Activated CD8-positive, alpha-beta memory T cell treated with anti-CD3 and anti-CD28 coated beads for 4 hours (primary cell): ENCODE measurements at places on chromosomes 12 and 14.
A peak's percentile ranks its signal among the peaks of the same experiment; 100 is the strongest.

DNA sequence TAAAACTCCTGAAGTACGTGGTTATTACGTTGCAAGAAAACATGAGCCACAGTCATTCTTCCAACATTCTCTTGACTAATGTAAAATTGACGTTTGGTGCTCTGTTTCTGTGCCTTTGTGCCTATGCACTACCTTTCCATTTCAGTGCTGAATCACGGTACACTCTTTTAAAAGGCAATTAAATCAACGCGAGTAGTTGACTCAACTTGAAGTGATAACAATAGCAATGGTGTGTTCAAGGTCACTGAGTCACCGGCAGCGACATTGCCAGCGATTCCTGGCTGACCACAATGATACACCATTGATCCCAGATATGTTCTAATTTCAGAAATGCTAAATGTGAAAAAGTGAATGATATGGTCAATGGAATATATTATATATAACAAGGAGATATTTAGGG, 17.8 kb downstream of the AK7 start:
- DNase-seq, result no peak

DNA sequence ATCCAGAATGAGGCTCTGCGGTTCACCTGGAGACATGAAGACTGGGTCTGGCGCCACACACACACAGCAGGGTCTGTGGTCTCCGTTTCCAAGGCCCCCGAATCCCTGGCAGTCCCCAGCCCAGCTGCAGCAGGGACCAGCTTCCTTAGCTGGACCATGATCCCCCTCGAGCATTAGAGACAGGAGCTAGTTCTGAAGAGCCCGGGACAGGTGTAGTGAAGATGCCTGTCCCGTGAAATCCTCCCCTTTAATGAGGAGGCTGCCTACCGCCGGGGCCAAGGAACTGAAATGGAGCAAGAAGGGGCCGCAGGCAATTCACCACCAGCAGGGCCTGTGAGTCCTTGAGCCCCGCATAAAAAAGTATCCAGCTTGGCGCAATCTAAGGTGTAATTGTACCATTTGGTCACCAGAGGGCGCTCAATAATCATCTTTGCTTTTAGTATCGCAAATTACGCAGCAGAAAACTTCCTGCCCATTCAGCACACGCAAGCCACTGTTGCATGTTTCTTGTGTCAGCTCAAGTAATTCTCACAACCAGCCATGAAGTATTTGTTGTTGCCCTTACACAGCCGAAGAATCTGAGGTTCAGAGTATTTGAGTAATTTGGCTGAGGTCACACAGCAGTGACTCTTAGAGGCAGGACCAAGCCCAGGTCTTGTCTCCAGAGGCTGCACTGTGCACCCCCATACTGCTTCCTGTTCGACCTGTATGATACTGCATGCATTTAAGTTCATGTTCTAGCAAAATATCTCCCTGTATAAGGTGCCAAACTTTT, 54.3 kb upstream of the PPP2R5C start:
- DNase-seq, result peak; percentile 43

GRCh38 chr12:60106214-60106613, 510.4 kb downstream of the SLC16A7 start:
- no peak for DNase-seq

- DNase-seq, result no peak
These were observed 57.0 kb downstream of the NCOR2 start for GRCh38 chr12:124510301-124510970.

- DNase-seq, result no peak
These were observed 49.9 kb downstream of the SCARB1 start for GRCh38 chr12:124813782-124814181.

DNA sequence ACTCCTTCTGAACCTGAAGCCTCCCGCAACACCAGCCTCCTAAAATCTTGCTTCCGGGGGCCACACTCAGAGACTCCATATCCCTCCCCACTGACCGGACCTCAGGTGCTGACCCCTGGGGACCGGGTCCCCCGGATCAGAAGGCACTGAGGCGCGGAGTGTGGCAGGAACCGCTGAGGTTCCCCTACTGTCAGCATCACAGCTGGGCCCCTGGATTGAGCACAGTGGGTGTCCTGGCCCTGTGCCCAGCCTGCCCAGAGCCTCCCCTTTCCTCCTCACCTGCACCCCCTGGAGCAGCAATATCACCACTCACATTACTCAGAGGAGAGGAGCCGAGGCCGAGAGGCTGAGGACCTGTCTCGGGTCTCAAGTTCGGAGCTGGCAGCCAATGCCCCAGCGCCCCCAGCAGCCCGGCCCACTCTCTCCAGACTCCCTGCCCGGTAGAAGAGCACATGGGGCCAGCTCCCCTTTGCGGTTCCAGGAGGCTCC, 101.2 kb upstream of the EIF5 start:
- no peak for DNase-seq

DNA sequence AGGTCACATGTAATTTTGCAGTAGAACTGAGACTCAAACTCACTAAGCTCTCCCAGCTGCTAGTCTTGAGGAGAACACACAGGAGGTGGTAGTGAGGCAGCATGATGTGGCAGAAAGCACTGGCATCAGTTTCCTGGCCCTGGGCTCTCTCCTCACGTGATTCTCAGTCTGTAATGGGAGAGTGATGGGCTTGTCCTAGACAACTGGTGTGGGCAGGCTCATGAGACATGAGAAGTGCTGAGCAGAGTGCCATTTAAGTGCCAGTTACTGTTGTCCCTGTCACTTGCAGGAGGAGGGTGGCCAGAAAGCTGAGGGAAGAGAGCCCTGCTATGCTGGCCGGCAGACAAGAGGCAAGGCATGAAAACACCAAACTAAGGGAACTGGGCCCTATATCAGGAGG, 48.5 kb upstream of the OVCH1 start:
- no peak for DNase-seq

DNA sequence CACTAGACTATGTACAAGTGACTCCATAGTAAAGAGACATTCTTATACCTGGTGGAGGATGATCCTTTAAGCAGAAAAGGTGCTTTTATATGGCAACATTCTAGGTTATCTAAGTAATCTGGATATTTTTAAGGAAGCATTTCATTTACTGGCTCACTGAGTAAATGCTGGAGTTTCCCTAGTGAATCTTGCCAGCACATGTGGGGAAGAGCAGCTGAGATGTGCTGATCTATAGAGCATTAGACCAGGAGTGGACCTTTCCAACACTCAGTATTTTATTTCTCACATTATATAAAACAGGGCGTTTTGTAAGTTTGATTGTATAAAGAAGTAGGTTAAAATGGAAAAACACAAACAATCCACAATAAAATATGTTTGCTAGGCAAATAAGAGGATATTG, 478.5 kb downstream of the ATP23 start:
- DNase-seq, result no peak

DNA sequence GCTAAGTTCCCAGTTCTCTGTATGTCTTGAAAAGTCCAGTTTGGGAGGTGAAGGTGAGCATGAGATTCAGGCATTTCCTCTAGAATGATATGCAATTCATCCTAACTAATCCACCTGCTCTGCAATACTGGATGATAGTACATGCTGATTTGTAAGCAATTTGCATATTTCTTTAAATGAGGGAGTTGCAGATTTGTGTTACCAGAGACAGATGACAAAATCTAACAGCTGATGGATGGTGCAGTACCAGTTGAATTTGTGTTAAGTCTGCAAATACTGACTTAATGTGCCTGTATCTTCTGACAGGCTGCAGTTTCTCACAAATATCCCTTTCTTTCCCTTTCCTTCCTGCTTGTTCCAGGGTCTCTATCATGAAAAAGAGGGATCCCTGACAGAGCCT, 76.4 kb upstream of the MBIP start:
- DNase-seq, result no peak

GRCh38 chr14:103509864-103510723, 12.5 kb downstream of the CKB start:
- DNase-seq, result no peak

- DNase-seq, result no peak
These were observed 37.4 kb downstream of the SUSD6 start for GRCh38 chr14:69648480-69649451.

- DNase-seq, result no peak
These were observed 280.8 kb downstream of the ZFP36L1 start for GRCh38 chr14:68512088-68512487.

DNA sequence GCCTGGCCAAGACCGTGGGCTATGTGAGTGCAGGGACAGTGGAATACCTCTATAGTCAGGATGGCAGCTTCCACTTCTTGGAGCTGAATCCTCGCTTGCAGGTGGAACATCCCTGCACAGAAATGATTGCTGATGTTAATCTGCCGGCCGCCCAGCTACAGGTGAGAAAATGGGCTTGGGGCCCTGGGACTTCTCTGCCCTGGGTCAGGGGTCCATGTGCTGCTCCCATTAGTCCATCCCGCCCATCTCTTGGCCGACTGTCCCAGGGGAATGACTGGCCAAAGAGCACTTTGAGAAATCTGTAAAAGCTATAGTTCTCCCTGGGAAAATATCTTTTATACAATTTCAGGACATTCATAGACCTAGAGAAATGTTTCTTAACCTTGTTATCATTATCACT, 63.5 kb downstream of the ACACB start:
- no peak for DNase-seq

DNA sequence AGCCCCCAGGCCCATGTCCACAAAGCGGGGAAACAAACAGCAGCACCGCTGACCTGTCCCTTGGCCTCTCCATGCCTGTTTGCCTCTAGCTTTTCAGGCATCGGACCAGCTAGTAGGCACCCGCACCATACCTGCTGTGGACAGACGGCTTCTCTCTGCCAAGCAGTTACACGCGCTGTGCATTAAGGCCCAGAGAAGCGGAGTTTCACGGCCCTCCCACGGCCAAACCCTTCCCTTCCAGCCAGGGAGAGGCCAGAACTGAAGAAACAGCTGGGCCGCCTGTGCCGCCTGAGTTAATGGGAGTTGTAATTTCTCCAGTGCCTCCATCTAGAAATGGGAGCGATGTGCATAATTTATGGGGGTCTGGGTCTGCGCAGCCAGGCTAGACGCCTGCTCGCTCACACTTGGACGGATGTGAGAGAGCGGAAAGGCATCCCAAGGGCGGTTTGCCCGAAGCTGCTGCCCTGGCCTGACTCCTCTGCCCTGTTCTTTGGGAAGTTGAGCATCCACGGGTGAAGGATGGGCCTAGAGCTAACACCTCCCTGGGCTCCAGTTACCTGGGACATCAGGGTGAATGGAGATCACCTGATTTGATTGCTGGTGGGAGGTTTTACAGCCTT, 89.7 kb upstream of the BCL11B start:
- DNase-seq, result no peak

DNA sequence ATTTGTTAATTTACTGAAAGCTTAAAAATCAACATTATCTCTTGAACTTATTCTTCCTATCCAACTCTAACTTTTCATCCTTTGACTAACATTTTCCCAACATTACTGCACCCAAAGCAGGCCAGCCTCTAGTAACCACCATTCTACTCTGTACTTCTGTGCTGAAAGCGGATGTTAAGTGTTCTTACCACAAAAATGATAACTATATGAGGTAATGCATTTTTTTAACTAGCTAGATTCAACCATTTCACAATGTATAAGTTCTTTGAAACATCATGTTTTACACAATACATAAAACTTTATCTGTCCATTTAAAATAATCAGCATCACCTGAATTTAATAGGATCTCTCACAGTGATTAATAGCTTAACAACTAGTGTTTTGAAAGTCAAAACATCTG, 468.5 kb upstream of the MGAT4C start:
- DNase-seq, result no peak

DNA sequence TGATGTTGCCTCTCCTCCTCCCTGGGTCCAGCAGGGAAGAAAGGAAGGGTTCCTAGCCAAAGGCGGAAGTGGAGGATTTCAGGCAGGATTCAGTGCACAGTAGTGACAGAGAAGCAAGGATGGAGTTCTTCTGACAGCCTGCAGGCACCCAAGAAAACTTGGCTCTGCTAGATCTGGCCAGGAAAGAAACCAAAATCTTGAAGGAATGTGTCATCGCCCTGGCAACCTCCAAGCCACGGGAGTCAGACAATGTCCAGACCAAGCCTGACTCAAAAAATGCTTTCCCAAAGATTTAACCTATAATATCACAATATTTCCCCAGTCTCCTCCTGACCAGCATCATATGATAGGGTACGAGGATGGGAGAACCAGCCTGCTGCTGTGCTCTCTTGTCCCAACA, 22.8 kb upstream of the DHRS4 start:
- no peak for DNase-seq

DNA sequence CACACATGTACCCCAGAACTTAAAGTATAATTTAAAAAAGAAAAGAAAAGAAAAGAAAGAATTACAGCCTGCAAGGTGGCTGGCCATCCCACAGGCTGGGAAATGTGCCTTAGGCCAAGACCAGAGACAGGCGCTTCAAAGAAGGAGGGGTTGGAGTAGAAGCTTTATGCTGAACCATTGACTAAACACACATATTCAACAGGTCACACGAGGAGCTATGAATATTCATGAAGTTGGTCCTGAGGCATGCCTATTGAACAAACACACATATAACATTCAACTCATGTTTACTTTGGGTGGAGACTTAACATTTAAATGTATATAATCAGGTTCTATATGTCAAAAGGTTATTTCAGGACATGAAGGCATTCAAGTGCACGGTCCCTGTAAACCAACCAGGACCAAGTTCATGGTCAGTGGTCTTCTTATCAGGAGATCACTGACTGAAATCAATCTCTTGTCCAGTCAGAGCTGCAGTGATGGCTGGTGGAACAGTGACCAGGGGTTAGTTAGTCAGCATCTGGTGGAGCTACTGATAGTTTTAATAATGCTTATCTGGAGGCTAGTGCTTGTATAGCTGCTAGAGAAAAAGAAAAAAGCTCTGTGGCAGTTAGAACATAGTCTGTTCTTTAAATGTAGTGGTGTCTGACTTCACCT, 35.6 kb upstream of the ITPR2 start:
- no peak for DNase-seq

- DNase-seq, result no peak
These were observed 67.1 kb downstream of the DERA start for GRCh38 chr12:15977999-15978951.

GRCh38 chr12:56206452-56207166, 15.1 kb downstream of the RNF41 start:
- no peak for DNase-seq

GRCh38 chr14:55650992-55651391, 71.0 kb downstream of the KTN1 start:
- no peak for DNase-seq

DNA sequence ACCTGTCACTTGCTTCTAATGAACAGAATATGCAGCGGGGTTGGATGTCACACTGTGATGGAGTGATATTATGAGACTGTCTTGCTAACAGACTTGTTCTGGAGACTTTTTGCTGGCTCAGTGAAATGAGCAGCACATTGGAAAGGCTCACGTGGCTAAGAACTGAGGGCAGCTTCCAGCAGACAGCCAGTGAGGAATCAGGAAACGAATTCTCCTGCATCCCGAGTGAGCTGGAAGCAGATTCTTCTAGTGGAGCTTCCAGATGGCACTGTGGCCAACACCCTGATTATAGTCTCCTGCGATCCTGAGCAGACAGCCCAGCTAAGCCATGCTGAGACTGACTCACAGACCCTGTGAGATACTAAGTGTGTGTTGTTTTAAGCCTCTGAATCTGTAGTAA, 16.1 kb upstream of the TSPAN9 start:
- no peak for DNase-seq

GRCh38 chr12:76568130-76568529, 8.6 kb upstream of the OSBPL8 start:
- no peak for DNase-seq

DNA sequence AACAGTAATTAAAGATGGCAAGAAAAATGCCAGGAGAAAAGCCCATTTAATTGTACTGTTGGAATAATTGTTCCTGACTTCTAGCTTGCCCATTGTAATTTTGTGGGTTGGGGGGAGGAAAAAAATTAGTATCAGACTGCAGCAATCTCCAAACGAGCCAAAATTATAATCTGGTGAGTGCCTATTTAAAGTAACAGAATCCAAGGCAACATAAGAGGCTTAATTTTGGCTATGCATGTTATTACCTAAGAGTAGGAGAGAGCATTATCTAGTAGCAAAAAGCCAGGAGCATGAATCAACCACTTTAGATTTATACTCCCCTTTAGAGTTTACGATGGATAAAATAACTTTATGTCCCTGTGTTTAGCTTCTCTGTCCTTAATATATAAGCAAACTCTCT, 14.6 kb upstream of the DENND5B start:
- DNase-seq, result no peak
